ENCODE measurements at places on chromosomes 1 and 21.

DNA sequence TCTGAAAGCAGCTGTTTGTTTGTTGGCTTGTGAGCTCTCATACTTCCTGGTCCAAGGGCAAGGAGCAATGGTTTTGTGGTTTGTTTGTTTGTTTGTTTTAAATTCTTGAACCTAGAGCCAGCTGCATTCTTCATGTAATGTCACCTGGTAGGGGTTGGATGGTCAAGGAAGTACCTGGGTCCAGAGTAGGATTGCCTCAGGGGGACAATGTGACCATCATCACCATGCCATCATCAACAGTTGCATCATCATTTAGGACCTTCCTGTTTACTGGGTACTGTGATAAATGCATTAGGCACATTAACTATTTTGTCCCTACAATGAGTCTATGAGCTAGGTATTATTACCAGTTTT lies 14.7 kb upstream of the MYOG start:
- no peak for DNase-seq

DNA sequence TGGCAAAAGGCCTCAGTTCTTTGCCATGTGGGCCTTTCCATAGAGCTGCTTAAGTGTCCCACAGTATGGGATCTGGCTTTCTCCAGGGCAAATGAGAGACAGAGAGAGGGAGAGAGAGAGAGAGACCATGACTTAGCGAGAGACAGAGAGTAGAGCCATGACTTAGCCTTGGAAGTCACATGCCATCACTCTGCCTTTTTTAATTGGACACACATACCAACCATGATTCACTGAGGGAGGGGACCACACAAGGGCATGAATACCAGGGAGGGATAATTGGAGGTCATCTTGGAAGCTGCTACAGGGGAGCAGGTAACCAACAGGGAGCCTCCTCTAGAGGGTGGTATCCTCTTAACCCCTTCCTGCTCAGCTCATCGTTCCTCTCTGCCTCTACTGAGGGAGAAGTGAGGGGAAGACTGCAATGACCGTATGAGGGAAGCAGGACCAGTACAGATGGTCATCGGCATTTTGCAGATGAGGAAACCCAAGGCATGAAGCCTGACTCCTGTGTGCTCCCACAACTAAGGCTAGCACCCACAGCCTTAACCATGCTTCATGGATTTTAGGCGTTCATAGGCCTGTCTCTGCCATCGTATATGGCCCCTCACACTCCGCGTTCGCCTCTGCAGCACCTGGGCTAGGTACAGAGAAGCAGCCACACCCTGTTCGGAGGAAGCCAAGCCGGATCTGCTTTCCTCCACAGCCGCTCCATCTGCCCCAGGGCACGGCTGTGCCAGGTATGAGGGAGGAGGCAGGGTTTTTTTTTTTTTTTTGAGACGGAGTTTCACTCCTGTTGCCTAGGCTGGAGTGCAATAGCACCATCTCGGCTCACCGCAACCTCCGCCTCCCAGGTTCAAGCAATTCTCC lies 38.6 kb downstream of the MEF2D start:
- no peak for DNase-seq

GRCh38 chr1:107946794-107947193 lies 18.2 kb downstream of the VAV3 start:
- DNase-seq = no peak

- DNase-seq = no peak
These were observed 20.3 kb upstream of the CA6 start for GRCh38 chr1:8925406-8925805.

DNA sequence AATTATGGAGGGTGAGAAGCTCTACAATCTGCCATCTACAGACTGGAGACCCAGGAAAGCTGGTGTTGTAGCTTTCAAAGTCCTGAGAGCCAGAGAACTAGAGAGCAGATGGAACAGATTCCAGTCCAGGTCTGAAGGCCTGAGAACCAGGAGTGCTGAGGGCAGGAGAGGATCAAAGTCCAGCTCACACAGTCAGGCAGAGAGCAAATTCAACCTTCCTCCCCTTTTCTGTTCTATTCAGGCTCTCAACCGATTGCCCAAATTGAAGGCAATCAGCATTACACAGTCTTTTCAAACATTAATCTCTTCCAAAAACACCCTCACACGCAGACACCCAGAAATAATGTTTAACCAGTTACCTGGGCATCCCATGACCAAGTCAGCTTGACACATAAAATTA lies 2.5 kb upstream of the TMPRSS2 start:
- no peak for DNase-seq

DNA sequence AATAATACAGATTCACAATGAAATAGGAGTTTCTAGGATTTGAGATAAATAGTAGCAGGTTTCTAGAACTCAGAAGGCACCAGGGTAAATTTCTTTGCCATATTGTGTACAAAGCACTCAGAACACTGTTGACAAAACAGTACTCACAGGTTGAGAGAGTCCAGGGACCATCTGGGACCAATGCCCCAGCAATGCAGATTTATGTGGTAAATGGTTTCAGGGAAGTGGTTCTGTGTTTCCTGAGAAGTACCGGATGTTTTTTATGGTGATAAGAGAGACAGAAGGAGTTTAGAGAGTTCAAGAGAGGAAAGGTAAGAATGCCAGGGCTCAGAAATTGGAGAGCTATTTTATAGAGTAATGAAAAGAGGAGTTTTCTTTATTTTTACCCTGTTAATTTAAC lies 29.6 kb upstream of the DIPK1A start:
- no peak for DNase-seq

DNA sequence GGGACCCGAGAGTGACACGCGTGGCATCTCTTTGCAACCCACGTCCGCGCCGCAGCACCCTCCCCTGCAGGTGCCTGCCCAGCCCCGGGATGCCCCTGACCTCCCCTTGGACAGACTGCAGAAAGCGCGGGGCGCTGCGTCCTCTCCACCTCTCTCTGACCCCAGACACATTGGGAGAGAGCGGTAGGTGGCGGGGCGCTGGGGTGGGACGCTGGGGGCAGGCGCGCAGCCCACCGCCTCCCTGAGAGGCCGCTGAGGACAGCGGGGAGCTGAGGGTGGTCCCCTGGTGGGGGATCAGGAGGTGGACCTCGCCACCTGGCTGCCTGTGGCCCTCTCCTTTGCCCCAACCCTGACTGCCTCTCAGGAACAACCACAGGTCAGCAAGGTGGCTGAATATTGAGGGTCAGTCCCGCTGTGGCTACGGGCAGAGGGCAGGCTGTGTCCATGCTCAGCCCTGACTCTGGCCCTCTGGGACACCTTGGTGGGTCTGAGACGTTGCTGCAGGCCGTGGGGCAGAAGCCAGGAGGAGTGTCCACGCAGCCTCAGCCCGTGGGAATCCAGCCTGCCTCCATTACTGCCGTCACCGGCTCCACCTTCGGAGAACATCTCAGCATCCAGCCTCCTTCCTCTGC lies 761 bp upstream of the UBE2J2 start:
- no peak for DNase-seq

DNA sequence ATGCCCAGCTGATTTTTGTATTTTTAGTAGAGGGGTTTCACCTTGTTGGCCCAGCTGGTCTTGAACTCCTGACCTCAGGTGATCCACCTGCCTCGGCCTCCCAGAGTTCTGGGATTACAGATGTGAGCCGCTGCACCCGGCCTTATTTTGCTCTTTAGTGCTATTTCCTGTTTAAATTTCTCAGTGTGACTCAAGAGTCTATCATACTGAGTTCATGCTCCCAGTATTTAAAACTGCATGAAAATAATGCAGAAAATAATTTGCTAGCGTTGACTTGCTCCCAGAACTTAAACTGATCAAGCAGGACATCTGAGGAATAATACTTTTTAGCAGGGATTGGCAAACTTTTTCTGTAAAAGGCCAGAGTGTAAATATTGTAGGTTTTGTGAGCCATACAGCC lies 86.4 kb upstream of the C1orf21 start:
- DNase-seq = no peak

Data from Caco-2 (cell line).